ENCODE measurements at places on chromosomes 12 and 14.

- DNase-seq = peak; percentile 79
These were observed 177.2 kb upstream of the NPAS3 start for GRCh38 chr14:32761381-32761968.

DNA sequence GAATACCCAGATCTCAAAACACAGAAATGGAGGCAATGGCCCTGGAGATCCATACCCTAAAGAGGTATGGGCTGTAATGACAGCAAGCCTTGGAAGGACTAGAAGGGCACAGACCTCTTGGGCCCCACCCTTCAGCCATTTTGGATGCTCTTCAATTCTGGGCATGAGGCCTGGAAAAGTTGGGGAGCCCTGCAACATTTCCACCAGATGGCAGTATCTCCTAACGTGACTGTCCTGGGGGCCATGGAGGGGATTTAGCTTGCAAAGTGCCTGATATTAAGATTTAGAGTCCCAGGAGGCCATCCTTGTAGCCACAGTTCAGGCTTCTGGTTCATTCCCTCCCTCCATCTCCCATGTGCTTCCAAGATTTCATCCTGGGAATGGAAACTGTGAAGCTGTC is 30.2 kb downstream of the KCNA5 start:
- DNase-seq = no peak

DNA sequence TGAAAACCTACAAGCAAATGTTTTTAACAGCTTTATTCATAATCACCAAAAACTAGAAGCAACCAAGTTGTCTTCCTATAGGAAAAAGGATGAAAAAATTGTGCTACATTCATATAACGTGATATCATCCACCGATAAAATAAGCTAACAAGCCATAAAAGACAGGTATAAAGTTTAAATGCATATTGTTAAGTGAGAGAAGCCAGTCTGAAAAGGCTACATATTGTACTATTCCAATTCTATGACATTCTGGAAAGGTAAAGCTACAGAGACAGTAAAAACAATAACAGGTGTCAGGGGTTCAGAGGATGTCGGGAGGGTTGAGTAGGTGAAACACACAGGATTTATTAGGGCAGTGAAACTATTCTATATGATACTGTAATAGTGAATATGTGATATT is 22.7 kb downstream of the CDKL1 start:
- no peak for DNase-seq

GRCh38 chr12:86367137-86367536 is 110.9 kb upstream of the MGAT4C start:
- no peak for DNase-seq

Measured in kidney glomerular epithelial cell (primary cell).